Memory B cell (primary cell): ENCODE measurements at places on chromosomes 3 and 15.
A peak's percentile ranks its signal among the peaks of the same experiment; 100 is the strongest.

DNA sequence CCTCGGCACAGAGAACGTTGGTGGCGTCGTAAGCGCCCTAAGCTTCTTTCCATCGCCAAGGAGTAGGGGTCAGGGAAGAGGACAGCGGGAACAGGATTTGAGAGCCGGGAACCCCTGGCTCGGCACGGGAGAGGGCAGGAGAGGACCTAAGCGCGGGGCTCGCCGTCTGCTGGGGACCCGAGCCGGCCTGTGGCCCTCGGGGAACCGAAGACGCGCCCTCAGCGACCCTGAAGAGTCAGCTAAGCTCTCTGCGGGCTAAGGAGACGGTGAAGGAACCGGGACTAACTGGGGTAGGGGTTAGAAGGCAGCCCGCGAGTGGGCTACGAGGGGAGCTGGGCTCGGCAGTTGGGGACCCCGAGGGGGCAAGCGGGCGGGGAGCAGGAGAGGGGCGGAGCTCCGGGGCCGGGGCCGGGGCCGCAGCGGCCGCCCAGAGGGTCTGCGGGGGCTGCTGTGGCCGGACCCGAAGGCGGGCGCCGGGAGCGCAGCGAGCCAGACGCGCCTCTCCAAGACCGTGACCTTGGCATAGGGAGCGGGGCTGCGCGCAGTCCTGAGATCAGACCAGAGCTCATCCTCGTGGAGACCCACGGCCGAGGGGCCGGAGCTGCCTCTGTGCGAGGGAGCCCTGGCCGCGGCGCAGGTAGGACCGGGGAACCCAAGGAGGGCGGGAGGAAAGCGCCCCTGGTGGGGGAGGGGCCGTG is 574 bp downstream of the CASR start:
- no peak for DNase-seq
- H3K27me3 ChIP-seq, result peaks cover 32% of the 10 kb centered on the region
- H3K4me3 ChIP-seq, result peak overlapping the region; percentile 83
- H3K27ac ChIP-seq, result peak overlapping the region; percentile 26
- no peaks in the 10 kb centered on the region for H3K36me3 ChIP-seq
- peaks cover 7% of the 10 kb centered on the region for H3K4me1 ChIP-seq

- no peak overlapping the region for H3K27ac ChIP-seq
- H3K36me3 ChIP-seq, result peaks cover 16% of the 10 kb centered on the region
- H3K27me3 ChIP-seq, result no peaks in the 10 kb centered on the region
- no peak overlapping the region for H3K4me3 ChIP-seq
- peaks cover 22% of the 10 kb centered on the region for H3K4me1 ChIP-seq
Observed at GRCh38 chr3:14119651-14120050, 5.0 kb downstream of the CHCHD4 start.

DNA sequence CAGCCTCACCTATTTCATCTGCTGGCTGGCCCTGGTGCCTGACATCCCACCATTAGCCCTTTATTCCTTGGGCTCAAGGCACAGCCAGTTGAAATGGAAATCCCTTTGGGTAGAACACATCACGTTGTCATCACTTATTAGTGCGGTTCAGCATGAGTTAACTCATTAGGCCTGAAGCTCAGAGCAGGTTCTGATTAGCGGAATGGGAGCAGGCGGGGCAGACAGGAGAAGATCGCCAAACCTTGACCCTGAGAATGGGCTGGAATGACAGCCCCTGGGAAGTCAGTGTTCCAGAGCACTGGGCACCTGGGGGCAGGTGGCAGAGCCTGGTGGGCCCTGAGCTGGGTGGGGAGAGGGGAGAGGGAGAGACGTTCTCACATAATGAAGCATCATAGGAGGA is 5.8 kb downstream of the ITGA11 start:
- H3K27ac ChIP-seq, result no peak overlapping the region
- H3K4me3 ChIP-seq, result no peak overlapping the region
- no peaks in the 10 kb centered on the region for H3K36me3 ChIP-seq
- H3K27me3 ChIP-seq, result peaks cover 13% of the 10 kb centered on the region
- DNase-seq, result no peak

DNA sequence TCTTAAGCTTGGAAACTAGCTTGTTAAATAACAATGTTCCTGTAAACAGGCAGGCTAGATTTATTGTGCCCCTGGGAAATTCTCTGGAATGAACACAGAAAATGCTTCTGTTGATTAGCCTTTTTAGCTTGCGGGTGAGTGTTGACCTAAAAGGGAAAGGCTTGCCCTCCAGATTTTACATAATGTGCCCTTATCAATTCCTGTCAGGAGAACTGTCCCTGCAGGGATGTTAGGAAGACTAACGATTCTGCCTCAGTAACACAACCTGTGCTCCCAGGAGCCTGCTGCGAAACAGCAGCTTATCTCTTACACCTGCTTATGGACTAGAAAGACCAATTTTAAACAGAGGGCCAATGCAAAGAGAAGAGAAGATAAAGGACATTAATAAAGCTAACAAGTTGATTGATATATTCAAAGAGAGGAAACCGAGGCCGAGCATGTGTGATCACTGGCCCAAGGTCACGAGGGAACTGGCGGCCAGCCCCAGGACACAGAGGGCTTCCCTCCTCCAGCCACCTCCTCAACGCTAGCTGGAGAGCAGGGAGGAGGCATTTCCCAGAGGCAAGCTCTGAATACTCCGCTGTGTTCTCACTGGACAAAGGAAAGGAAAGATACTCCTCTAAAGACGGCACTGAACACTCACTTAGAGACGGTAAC is 48.4 kb upstream of the TJP1 start:
- no peak overlapping the region for H3K27ac ChIP-seq
- no peak for DNase-seq
- no peaks in the 10 kb centered on the region for H3K4me1 ChIP-seq
- no peak overlapping the region for H3K4me3 ChIP-seq
- H3K36me3 ChIP-seq, result no peaks in the 10 kb centered on the region
- peaks cover under 1% of the 10 kb centered on the region for H3K27me3 ChIP-seq

DNA sequence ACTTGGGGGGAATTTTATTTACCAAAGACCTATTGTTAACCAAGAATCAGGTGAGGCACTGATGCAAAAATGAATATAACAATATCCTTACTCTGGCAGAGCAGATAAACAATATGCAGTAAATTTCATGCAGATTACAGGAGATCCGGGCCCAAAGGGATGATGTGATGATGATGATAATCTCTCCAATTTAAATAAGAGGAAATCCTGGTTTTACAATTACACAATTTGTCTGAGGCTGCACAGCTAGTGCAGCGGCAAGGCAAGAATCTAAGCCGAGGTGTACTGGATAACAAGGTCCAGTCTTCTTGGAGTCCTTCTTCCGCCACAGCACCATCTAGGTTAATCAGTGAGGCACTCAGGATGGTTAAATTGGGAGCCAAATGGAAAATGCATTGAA is 2.4 kb upstream of the MESD start:
- peaks cover 4% of the 10 kb centered on the region for H3K36me3 ChIP-seq
- no peak overlapping the region for H3K4me3 ChIP-seq
- peaks cover 21% of the 10 kb centered on the region for H3K4me1 ChIP-seq
- H3K27me3 ChIP-seq, result no peaks in the 10 kb centered on the region

GRCh38 chr3:64828276-64828675 is 140.5 kb upstream of the ADAMTS9 start:
- H3K36me3 ChIP-seq, result no peaks in the 10 kb centered on the region
- no peak for DNase-seq
- H3K4me3 ChIP-seq, result no peak overlapping the region
- no peaks in the 10 kb centered on the region for H3K27me3 ChIP-seq
- no peak overlapping the region for H3K27ac ChIP-seq

GRCh38 chr3:154244644-154245043 is 79.6 kb downstream of the DHX36 start:
- DNase-seq, result no peak
- H3K27me3 ChIP-seq, result no peaks in the 10 kb centered on the region
- no peaks in the 10 kb centered on the region for H3K4me1 ChIP-seq
- no peak overlapping the region for H3K4me3 ChIP-seq
- H3K27ac ChIP-seq, result no peak overlapping the region

- peaks cover 12% of the 10 kb centered on the region for H3K27me3 ChIP-seq
- no peaks in the 10 kb centered on the region for H3K36me3 ChIP-seq
- no peak overlapping the region for H3K4me3 ChIP-seq
- no peak overlapping the region for H3K27ac ChIP-seq
- DNase-seq, result no peak
- H3K4me1 ChIP-seq, result no peaks in the 10 kb centered on the region
Observed at GRCh38 chr3:38968403-38968802, 83.3 kb downstream of the SCN11A start.

GRCh38 chr3:16026753-16027152 is 147.7 kb upstream of the GALNT15 start:
- H3K27me3 ChIP-seq, result peaks cover 3% of the 10 kb centered on the region
- no peaks in the 10 kb centered on the region for H3K4me1 ChIP-seq
- no peak overlapping the region for H3K27ac ChIP-seq

DNA sequence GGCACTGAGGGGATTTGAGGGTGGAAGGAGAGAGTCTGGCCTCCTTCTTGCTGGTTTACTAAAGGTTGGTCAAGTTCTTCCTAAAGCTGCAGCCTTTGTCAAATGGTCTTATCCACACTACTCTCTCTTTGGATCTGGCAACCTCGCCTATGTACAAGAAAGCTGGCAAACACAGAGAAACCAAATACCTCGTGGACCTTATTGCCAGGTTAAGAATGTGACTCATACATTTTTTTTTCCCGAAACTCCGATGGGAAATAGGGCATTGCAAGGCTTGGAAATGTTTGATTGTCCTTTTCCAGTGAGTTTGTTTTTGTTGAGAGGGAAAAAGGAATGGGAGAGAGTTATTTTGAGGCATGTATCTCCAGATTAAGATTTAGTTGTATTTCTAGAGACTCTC is 13.9 kb downstream of the EOMES start:
- DNase-seq, result no peak
- H3K4me1 ChIP-seq, result peaks cover 3% of the 10 kb centered on the region
- peaks cover 16% of the 10 kb centered on the region for H3K27me3 ChIP-seq
- H3K4me3 ChIP-seq, result no peak overlapping the region

GRCh38 chr3:141039589-141039988 is 11.6 kb upstream of the SPSB4 start:
- DNase-seq, result no peak
- H3K4me3 ChIP-seq, result no peak overlapping the region
- H3K4me1 ChIP-seq, result no peaks in the 10 kb centered on the region
- H3K27ac ChIP-seq, result no peak overlapping the region
- peaks cover 4% of the 10 kb centered on the region for H3K27me3 ChIP-seq

- DNase-seq, result no peak
- no peak overlapping the region for H3K27ac ChIP-seq
- no peak overlapping the region for H3K4me3 ChIP-seq
- no peaks in the 10 kb centered on the region for H3K4me1 ChIP-seq
Observed at GRCh38 chr15:52350423-52350822, 54.8 kb upstream of the MYO5C start.

DNA sequence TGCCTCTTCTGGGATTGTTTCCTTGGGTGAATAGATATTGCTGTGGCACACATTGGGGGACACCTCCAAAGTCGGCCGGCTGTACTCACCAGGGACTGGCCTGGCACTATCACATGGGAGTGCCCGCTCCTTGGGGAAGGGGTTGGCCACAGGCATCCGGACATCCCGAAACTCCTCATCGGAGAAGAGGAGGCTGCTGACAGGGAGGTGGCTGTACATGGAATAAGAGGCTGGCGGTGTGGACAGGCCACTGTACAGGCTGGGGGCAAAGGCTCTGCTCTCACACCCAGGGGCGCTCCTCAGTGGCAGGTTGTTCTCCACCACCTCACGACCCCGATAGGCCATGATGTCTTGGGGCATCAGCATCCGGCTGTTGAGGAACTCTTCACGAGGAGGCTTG is 15.7 kb downstream of the BCL6 start:
- DNase-seq, result no peak
- H3K36me3 ChIP-seq, result peaks cover 43% of the 10 kb centered on the region
- no peaks in the 10 kb centered on the region for H3K4me1 ChIP-seq
- no peak overlapping the region for H3K27ac ChIP-seq
- no peak overlapping the region for H3K4me3 ChIP-seq

DNA sequence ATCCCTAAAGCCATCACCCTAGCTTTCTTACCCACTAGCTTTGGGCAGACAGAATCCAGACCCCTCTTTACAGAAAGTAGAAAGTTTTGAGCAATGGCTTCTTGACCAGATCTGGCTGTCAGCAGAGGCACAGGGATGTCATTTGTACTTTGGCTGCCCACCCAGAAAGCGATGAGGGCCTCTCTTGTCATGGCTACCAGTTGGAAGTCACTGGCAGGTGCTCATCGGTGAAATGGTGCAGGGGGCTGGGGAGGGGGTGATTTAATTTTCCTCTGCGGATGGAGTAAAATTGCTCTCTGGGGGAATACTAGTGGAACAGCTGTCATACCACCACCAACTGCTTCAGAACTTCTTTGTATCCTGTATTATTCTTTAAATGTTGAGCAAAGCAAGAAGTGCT is 393.7 kb downstream of the LSAMP start:
- no peak for DNase-seq
- no peak overlapping the region for H3K4me3 ChIP-seq
- H3K27me3 ChIP-seq, result peaks cover 2% of the 10 kb centered on the region
- H3K36me3 ChIP-seq, result no peaks in the 10 kb centered on the region

- peak; percentile 49 for DNase-seq
- no peaks in the 10 kb centered on the region for H3K27me3 ChIP-seq
- H3K4me1 ChIP-seq, result peaks cover 24% of the 10 kb centered on the region
- peak within 1 kb of the TSS; percentile 43 for H3K27ac ChIP-seq
Observed at GRCh38 chr3:171459942-171460724, at the start of gene TNIK. Gene TNIK, minus strand, starts transcription at chr3:171460405. Its CDS starts 342 bp downstream, at chr3:171460063.

DNA sequence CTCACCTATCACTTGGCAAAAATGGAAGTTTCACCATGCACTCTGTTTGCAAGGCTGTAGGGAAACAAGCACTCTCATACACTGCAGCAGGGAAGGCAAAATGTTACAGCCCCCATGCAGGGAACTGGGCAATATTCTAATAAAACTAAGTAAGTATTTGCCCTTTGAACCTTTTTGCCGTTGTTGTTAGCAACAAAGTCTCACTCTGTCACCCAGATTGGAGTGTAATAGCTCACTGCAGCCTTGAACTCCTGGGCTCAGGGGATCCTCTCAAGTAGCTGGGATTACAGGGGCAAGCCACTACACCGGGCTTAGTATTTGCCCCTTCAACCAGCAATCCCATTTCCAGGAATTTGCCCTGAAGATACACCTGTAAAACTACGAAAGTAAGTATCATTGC is 122.5 kb downstream of the TBC1D5 start:
- peaks cover 29% of the 10 kb centered on the region for H3K36me3 ChIP-seq
- no peak overlapping the region for H3K4me3 ChIP-seq
- DNase-seq, result no peak

DNA sequence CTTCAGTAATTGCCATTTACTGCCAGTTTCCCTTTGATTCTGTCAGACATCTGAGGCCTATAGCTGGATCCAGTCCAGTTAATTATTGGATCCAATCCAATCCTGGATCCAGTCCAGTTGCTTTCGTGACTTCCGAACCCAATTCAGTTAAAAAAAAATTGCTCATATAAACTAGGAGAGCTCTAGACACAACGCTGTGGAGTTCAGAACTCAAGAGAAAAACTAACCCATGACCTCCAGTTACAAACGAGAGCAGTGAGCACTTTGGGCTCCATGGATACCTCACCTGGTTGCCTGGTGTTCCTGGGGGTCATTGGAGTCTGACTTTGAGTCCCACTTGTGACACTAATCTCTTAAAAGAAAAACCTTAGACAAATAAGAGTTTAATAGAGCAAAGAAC is 269.8 kb downstream of the THSD4 start:
- no peak for DNase-seq
- no peaks in the 10 kb centered on the region for H3K36me3 ChIP-seq
- no peaks in the 10 kb centered on the region for H3K4me1 ChIP-seq
- H3K4me3 ChIP-seq, result no peak overlapping the region
